GM12891 (cell line): ENCODE measurements at places on chromosomes 6 and 20.

DNA sequence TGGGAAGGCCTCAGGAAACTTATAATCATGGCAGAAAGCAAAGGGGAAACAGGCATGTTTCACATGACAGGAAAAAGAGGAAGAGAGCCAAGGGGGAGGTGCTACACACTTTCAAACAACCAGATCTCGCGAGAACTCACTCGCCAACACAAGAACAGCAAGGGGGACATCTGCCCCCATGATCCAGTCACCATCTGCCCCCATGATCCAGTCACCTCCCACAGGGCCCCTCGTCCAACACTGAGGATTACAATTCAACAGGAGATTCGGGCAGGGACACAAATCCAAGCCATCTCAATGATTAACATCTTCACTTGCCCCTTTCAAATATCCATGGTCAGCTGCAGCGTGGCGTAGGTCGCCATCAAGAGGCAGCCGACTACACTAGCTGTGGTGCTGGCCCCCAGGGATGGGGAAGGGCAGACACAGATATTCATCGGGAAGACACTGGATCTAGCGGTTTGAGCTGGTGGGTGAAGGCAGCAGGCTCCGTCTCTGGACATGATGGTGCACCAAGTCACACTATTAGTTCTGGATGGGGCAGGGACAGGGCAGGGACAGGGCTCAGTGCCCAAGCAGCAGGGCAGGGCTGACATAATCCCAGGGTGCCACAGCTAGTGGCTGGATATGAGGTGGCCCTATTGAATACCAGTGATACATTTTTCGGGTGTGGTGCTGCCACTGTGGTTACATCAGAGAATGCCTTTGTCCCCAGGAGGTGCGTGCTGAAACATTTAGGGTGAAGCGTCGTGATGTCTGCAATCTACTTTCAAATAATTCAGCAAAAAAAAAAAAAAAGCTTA is 31.6 kb downstream of the TUBB2B start:
- DNase-seq = no peak

DNA sequence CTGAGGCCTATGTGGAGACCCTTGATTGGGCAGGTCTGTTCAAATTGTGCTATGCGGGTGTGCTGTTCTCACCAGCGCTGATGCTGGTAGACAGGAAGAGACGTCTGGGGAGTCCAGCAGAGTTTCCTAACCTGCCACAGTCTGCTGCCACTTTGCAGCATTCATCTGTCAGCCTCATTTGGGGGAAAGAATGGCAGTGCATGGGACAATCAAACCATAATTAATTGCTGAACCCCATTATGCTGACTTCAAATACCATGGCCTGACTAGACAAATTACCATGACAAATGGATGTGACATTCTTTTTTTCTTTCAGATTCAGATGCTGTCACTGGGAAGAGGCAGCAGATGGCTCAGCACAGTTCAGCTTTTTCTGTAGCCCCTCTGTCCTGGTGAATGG is 171.4 kb upstream of the SYNDIG1 start:
- DNase-seq = no peak

GRCh38 chr20:44733341-44734069 is 12.2 kb upstream of the KCNK15 start:
- peak; percentile 44 for DNase-seq

- no peak for DNase-seq
Measured at GRCh38 chr6:156193381-156193780, 583.8 kb upstream of the ARID1B start.

DNA sequence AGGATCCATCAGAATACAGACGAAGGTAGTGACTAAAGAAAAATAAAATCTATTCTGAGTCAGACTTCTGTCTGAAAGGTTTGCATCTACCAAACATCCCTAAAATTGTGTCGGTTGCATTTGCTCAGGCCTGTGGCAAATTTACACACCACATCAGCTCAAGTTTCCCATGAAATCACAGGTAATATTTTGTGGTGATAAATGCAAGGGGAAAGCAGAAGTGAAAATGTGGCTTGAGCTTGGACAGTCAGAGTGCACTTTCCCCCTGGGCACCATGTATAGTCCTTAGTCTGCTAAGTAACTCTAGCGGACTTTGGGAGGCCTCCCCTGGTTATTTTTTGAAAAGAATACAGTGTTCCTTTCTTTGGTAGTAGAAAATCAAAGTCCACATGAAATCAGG is 159.1 kb downstream of the PKHD1 start:
- no peak for DNase-seq

GRCh38 chr6:37173493-37174195 is 3.7 kb downstream of the PIM1 start:
- DNase-seq = no peak

DNA sequence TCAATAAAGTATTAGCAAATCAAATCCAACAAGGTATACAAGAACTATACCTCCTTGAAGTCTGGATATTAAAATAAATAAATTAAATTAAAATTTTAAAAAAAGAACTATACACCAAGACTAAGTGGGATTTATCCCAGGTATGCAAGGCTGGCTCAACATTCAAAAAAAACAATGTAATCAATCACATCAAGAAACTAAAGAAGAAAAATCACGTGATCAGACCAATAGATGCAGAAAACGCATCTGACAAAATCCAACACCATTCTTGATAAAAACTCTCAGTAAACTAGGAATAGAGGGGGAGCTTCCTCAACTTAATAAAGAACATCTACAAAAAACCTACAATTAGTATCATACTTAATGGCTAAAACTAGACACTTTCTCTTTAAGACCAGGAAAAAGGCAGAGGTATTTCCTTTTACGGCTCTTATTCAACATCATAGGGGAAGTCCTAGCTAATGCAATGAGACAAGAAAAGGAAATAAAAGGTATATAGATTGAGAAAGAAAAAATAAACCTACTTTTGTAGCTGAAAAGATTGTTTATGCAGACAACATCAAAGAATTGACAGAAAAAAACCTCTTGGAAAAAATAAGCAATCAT is 35.0 kb downstream of the RANBP9 start:
- DNase-seq = no peak

DNA sequence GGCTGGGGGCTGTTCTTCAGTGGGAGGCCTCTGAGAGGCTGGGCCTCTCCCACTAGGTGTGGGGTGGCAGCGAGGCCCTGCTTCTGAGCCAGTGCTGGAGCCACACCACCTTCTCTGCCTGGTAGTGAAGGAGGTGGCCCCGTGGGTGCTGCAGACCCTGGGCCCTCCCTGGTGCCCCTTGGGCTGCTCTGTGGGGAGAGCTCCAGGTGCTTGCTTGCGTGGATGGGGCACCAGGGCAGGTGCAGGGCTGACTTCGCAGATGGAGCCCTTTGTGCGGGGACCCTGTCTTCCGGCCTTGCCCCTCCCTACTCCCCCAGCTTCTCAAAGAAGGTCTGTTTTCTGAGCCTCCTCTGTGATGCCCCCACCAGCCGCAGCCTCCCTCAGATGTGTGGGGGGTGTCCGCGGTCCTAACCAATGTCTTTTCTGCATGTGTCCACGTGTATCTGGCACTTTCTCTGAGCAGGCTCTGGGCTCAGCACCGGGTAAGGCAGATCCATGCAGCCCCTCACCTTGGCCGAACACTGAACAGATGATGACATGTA is 17.2 kb upstream of the MYT1 start:
- no peak for DNase-seq

DNA sequence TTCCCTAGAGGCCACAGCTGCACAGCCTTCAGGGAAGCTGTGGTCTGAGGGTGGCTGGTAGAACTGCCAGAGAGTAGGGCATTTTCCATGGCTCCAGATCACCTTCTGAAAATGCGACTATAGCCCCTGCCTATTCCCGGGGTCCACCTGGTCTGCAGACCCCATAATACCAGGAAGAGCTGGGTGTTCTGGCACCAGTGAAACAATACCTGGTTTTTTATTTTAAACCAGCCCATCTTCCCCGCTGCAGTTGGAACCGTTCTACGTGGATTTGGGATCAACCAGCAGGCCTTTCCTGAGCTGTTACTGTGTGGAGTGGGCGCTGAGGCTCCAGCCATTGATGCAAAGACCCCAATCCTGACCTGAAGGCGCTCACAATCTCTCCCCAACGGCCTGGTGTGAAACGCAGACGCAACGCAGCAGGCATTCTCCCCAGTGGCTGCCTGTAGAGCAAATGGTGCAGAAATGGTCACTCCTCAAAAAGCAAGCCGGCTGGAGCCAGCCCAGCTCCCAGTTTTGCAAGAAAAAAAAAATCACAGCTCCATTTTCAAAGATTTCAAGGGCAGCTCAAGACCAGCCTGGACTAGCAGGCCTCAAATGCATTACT is 11.3 kb downstream of the NPEPL1 start:
- no peak for DNase-seq

DNA sequence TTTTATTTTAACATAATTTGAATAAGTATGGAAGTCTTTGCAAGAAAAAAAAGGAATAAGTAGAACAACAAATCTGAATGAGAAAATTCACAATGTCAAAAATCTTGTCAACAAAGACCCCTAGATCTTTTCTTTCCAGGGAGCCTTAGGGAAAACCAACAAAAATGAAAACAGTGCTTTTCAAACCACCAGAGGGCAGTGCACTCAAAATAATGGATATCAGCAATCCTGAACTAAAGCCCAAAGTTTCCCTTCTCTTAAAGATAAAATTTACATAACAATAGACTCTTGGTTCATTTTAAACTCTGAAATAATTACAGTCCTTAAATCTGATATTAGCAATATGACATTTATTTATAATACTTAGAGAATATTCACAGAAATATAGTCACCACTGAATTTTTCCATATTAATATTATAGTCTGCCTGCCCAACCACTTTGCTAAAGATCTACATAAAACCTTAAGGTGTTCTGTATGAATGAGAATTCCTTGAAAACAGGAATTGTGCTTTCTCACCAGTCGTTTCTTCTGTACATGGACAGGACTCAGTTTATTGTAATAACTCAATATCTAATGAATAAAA is 105.3 kb upstream of the BMP5 start:
- no peak for DNase-seq

DNA sequence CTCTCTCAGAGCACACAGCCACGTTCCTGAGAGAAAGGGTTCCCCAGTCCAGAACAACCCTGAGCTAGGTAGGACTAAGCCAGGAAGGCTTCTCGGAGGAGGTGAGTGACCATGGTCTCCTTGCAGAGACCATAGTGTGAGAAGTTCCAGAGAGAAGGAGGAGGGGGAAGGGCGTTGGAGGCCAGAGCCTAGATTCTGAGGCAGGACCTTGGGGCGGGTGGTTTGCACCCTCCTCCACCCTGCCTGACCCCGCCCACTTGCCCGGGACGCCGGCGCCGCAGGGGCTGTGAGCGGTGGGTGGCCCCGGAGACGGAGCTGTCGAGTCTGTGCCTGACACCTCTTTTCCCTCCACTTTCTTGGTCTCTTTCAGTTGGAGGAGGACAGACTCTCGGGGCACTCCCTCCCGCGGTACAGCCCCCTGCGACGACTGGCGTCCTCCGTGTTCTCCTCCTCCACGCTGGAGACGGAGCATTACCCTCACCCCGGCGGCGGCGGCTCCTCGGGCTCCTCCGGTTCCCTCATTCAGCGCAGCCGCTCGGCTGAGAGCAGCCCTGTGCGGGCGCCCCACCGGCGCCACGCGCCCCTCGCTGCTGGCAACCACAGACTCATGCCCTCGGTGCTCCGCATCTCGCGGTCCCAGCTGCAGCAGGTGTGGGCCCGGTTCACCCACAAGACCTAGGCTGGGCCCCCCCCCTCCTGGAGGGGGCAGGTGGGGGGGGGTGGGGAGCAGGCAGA is 26.2 kb downstream of the TTBK1 start:
- no peak for DNase-seq

GRCh38 chr6:13318821-13319220 is 9.5 kb downstream of the TBC1D7 start:
- no peak for DNase-seq
